ENCODE measurements at places on chromosomes 11 and 22. TPM values are rescaled to one million over a fixed set of nuclear protein-coding genes. Genes with fewer than 3 reads are reported as not detected.

DNA sequence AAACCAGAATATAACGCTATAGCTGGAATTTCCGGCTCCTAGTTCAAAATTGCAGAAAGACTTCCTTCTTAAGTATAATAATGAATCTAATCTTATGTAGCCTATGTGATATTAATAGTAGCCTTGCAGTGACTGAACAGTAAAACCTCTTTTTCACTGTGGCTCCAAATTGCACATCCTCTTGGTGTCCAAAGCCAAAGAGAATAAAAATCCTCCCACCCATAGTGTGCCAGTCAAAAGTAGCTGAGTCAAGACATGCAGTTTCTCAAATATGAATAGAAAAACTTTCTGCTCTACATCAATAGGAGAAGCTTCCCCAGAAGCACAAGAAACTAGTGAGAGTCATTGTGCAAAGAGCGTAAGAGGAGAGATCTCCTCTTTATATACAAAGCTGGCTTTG lies 76.0 kb upstream of the PICALM start:
- no peak for DNase-seq

GRCh38 chr11:64303109-64304031 lies 2.0 kb upstream of the ESRRA start:
- no peak for DNase-seq

Gene SOX10
- polyA plus RNA-seq = 1.3 TPM

Gene GVQW3
- polyA plus RNA-seq = 20.2 TPM

All from left kidney (tissue), 8 donors.